ENCODE measurements at places on chromosomes 12 and 14.

DNA sequence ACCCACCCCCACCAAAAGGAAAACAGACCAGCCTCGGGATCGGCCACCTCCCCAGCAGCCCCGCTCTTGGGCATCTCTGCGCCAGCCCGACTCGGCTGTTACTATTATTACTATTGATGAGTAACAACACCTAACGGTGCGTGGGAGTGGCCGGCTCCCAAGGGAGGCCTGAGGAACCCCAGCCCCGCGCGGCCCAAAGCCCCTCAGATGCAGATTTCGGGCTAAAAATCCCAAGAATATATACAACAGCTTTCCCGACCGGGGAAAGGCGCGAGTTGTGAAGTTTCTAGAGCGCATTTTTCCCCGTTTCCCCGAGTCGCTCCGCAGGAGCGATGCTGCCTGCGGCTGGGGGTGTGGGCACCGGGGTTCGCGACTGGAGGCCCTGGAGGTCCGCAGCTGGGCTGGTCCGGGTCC, 565 bp downstream of the NT5DC3 start:
- no peak for DNase-seq

DNA sequence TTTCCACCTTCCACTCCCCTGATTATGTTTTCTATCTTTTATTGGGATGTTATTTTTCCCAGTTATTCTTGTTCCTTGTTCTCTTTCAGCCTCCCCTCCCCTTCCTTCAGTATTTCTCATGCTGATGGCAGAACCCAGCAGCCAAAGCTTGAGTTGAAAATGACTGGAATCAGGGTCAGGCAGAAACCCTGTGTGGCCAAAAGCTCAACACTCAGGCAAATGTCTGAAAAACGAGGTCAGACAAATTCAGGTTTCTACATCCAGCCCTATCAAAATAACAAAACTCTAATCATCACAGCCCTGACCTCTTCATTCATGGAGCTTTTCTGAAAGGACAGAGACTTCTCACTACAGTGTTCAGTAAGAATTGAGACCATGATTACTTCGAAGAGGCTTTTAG, 134.6 kb downstream of the PTPRR start:
- no peak for DNase-seq

DNA sequence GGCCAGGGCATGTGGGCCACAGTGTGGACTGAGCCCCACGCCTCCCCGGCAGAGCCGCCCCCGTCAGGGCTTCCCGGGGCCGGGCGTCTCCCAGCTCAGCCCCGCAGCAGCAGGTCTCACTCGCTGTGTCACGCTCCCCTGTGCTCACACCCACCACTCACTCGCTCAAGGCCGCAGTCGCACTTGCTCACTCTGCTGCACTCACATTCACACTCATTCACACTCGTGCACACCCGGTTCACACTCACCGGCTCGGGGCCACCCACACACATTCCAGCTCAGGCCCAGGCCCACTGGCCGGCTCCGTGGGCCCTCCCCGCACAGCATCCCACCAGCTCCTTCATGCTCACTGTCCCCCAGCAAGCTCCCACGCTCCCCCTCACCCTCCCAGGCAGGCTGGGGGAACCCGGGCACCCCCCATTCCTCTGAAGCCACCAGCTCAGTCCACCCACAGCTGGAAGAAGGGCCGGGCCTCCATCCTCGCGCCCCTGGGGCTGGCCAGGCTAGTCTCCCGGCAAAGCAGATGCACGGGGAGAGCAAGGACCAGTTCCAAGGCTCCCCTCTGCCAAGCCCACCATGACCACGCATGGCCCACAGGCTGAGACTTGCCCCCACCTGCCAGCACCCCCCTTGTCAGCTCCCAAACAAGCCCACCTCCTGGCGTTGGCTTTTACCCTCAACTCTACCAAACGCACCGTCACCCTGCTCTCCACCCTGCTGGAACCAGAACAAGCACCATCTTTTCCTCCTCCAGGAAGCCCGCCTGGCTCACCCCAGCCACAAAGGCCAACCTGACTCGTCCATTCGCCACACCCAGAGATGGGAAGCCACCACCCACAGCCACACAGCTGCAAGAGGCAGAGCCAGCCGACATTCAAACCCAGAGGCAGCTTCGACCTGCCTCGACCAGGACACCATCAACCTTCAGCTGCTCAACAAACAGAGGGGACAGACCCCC, 28.0 kb downstream of the NCOR2 start:
- DNase-seq, result no peak

DNA sequence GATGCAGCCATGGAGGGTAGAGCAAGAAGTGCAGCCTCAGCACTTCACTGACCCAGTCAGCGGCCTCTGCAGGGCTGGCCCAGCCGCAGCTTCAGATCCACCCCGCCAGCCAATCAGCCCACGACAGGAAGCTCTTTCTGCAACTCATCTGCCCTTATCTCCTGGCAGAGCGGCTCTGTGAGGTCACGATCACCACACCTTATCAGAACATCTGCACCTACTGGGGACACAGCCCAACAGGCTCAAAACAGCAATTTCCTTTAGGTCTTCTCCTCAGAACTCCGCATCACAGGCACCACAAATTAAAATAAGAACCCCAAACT, 287.3 kb downstream of the BCL11B start:
- no peak for DNase-seq

GRCh38 chr14:33918256-33918655, 32.6 kb downstream of the EGLN3 start:
- DNase-seq, result no peak

GRCh38 chr12:54024581-54025305, 3.5 kb upstream of the HOXC6 start:
- no peak for DNase-seq

- no peak for DNase-seq
Observed at GRCh38 chr14:68881396-68881795, 88.5 kb upstream of the ZFP36L1 start.

DNA sequence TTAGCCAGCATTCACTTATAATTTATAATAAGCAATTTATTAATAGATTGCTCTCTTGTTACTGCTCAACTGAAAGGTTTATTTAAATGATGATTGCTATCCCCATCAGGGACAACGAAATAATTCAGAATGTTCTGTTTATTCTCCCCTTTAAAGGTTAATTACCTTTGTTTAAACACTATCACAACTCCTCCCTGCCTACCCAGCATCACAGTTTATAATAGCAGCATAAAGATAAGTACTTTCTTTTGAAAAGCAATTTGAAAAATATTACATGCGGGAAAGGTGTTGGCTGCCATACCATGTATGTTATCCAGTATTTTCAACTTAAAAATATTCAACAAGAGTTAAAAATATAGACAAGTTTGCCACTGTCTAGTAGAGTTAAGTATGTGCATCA, 30.6 kb downstream of the SCAF11 start:
- DNase-seq, result no peak

DNA sequence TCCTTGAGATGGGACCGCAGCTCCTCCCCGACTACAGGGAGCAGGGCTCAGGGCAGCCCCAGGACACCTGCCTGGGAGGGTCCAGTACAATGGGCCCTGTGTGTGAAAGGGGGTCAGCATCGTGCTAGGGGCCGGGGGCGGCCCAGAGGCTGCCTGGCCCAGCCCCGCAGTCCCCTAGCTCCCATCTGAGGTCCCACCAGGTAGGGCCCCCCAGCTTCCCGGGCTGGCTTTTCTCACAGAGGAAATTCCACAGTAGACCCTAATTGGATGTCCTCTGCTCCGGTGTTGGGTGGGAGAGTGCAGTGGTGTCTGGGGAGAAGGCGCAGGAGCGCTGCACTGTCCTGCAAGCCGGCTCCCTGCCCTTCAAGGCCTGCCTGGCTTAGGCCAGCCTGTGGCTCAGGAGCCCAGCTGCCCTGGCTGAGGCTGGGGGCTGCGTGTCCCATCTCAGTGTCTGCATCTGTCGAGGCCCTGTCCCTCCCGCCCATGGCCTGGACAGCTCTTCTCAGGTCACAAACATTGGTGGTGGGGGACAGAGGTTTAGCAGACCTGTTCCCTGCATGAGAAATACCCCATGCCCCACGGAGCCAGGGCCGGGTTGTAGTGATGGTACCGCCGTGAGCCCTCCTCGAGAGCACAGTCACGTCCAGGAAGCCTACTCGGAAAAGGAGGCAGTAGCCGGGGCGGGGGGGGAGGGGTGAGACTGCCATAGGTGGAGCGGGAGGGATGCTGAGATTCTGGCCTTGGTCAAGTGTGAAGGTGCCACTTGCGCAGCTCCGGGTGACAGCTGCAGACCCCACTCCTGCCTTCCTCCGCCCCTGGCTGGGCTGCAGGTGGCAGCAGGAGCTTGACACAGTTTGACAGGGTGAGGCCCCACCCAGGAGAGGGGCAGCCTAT, 11.6 kb downstream of the HIP1R start:
- no peak for DNase-seq

- no peak for DNase-seq
Observed at GRCh38 chr12:131827961-131828534, at the start of gene MMP17. MMP17 (plus strand) TSS chr12:131828393; CDS start chr12:131828495, 102 bp downstream.

GRCh38 chr14:27927519-27927918, 839.1 kb upstream of the FOXG1 start:
- no peak for DNase-seq

- DNase-seq, result no peak
Observed at GRCh38 chr12:66379616-66380015, 77.3 kb downstream of the HELB start.

- DNase-seq, result no peak
Observed at GRCh38 chr12:89901906-89902642, 193.4 kb upstream of the ATP2B1 start.
